ENCODE measurements at places on chromosomes 4 and X.

DNA sequence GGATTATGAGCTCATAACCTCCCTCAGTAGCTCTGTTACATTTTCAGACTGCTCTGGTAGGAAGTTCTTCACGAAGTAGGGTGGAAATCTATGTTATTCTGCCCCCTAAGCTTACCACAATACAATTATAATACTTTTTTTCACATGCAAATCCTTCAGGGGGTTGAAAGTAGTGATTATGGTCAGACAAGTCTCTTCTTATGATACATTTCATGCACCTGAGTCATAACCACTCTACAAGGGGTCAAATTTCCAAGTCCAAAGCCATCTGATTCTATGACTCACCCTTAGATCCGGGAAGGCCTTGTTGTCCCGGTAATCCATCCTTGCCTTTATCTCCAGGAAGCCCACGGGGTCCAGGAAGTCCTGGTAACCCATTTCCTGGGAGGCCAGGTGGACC is 95.2 kb downstream of the ATG4A start:
- DNase-seq, result no peak

DNA sequence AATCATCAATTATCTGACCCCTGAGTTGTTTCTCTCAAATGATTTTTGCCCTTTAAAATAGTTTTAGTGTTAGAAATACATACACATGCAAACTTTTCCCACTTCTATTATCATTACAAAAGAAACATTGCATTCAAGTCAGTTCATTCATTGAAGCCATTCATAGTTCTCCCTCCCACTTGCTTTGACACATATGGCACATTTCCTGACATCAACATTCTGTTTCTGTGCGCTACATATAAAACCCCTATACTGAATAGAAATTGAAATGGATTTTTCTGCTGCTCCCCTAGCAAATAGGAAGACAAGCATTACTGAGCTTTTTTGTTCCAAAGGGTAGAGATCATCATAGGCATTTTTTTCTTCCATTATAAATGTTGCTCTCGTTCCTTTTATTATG is 497.9 kb upstream of the PCDH10 start:
- DNase-seq, result no peak

DNA sequence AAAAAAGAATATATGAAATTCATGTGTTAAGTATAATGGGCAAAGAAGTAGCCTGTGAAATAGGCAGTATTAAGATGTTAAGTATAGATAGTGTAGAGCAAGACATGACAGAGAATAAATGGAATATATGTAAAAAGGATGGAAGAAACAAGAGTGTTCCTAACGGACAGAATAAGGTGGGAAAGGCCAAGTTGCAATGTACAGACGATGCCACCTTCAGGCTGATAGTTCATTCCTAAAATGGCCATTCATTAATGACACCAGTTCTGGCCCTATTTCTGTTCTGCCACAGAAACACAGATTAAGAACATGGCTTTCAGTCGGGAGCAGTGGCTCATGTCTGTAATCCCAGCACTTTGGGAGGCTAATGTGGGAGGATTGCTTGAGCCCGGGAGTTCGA is 4.4 kb upstream of the FAM184B start:
- DNase-seq, result no peak

- DNase-seq, result no peak
Measured at GRCh38 chr4:10535912-10536311, 78.7 kb upstream of the ZNF518B start.

DNA sequence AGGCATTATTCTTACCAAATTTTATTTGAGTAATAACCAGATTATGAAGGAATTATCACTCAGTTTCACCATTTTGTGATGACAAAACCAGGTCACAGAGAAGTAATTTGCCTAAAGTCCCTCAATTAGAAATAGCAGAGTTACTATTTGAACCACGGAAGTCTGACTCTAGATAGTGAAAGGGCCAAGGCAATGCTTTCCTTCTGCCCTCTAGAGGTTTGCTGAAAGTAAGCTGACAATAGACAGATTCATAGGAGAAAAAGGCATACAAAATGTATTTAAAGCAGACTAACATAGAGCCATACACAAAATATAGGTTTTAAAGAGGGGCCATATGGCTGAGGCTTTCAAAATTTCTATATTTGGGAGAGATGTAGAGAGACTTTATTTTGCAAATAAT is 43.1 kb downstream of the CXXC4 start:
- DNase-seq, result no peak

DNA sequence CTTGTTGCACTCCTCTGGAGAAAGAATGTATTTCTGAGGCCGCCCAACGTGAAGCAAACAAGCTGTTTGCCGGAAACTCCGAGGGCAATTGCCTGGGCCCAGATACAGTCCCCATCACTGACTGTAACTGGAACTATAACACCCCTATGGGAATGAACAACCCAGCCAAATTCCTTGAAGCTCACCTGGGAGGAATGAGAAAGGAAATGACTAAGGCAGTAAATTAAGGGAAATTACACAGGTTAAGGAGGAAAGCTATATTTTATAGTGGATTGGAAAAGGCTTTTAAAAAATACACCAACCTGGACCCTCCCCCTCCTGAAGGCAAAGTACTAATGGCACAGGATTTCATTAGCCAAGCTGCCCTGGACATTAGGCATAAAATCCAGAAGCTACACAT is 11.7 kb upstream of the HERC5 start:
- DNase-seq, result no peak

DNA sequence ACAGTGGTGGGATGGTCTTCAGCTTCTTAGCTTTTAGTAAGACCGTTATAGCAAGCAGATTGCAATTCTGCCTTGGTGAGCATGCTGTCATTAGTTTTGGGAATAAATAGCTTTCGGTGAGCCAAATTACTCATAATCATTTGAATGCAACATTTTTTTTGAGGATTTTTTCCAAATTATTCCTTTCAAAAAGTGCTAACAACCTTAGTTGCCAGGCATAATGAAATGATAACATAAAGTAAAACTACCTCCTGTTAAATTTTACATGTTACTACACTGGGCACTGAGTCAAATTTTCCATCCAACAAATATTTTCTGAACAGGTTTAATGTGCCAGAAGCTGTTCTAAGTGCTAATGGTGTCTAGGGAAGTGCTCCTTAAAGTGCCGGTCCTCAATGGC is 15.8 kb upstream of the NPFFR2 start:
- DNase-seq, result no peak

- peak; percentile 52 for DNase-seq
Measured at GRCh38 chr4:145842224-145842887, 96.3 kb downstream of the ZNF827 start.

GRCh38 chr4:128107766-128108165 is 46.7 kb downstream of the LARP1B start:
- DNase-seq, result no peak

GRCh38 chrX:147403040-147403439 is 508.7 kb upstream of the FMR1 start:
- no peak for DNase-seq

GRCh38 chr4:69383281-69383680 is 103.0 kb downstream of the UGT2B28 start:
- DNase-seq, result no peak

DNA sequence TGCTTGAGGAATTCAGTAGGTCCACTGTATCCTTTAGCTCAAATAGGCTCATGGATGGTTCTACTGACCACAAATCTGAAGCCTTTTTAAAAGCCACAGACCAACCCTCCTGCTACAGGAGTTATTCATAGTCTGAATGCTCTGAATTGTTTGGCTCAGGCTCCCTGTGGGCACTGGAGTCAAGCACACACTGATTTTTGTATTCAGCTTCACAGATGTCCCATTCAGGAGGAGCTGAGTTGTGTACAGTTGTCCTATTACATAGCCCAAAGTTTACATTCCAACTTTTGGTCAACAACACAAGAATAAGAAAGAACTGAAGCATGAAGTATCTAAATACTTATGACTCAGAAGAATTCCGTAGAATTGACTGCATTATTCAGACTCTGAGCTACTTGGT is 243.9 kb downstream of the UNC5C start:
- no peak for DNase-seq

DNA sequence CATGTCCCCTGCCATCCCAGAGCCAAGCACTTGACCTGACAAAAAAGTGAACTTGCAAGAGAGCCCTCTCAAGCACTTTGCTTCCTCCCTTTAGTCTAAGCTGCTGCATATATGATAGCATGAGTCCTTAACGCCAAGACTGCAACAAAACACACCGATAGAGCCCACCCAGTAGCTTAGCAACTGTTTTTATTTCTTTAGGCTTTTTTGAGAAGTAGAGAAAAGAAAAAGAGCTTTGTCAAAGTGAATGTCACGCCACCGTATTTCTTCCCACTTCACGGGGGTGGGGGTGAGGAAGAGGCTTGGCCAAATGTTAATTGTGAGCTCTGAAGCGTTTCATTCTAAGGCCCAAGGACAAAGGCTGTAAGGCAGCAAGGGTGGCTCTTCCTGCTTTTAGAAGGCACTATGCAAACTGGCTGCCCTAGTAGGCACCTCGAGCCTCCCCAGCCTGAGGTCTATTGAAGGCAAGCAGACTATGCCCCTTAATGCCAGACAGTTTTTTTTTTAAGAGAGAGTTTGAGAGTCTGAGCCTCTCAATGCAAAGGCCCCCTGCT is 138.6 kb downstream of the HS6ST2 start:
- no peak for DNase-seq

GRCh38 chr4:101239665-101240064 is 107.7 kb downstream of the PPP3CA start:
- no peak for DNase-seq

Measured in H9 (cell line).